CD4-positive, alpha-beta T cell treated with Interleukin-12 subunit alpha and Interleukin-12 subunit beta, for 1 hour (primary cell): ENCODE measurements at places on chromosomes 4 and X.
A peak's percentile ranks its signal among the peaks of the same experiment; 100 is the strongest.

DNA sequence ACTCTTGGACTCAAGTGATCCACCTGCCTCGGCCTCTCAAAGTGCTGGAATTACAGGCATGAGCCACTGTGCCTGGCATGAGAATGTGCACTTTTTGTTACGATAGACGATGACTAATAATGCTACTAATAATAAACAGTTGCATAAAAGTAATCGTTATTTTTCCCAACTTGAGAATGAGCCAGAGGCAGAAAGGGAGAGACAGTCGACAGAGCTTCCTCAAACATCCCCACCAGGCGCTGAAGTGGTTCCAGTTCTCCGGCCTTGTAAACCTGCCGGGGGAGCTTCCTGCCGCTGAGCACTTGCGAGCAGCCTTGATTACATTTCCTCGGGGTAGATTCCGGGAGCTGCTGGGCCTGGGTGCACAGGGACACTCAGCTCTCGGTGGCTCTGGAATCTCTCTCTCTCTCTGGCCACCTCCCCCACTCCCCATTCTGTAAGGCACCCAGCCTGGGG, 8.9 kb upstream of the HTRA3 start:
- no peak for DNase-seq

DNA sequence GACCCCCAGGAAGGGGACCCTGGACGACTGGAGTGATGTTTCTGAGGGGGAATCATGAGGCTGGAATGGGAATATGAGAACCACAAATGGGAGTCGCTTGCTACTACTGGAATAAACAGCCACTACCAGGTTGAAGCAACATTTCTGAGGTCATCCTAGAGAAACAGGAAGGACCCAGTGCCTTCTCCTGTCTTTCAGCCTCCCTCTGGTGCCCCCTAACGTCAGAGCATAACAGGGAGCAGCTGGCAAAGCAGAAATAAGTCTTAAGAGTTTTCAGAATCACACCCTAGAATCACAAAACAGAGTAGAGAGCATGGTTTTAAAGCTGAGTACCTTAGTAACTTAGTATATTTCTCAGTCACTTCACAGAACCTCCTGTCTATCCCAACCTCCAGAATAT, 347.8 kb upstream of the PITX2 start:
- no peak for DNase-seq

DNA sequence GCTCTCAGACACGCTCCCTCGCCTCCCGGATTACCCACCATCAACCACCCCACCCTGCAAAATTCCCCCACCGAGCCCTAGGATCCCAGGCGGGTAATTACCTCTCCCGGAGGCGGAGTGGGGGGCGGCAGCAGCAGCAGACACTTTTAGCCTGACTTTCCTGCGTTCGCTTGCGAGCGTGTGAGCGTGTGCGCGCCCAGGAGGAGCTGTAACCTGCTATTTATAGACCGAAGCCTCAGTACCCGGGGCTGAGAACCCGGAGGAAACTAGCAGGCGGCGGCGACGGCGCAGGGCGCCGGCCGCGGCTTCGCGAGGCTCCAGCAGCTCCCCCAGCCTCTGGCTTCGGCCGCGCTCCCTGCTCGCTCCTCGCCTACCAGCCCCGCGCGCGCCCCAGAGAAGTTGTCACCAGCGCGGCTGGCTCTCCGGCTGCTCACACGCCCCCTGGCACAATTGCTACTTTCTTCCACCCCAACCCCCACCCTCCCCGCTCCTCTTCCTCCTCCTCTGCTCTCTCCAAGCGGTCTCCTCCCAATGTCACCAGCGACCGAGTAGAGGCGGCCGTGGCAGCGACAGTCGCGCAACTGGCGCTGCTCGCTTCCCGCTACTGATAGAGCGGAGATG, at the start of gene INPP4B:
TSS of gene INPP4B (minus strand) at position 194 of the 621 bp plus-strand sequence.
- DNase-seq = peak; percentile 38

DNA sequence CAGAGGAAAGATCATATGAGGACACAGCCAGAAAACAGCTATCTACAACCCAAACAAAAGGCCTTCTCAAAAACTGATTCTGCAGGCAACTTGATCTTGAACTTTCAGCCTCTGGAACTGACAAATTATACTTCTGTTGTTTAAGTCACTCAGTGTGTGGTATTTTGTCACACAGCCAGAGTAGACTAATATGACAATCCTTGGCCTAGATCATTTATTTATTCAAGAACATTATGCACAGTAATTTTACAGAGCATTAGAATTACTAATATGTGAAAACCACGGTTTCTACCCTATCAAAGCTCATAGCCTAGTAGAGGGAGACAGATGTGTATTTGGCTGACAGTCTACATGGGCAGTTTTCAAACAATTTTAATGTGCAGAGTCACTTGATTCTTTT, 167.8 kb upstream of the PCDH18 start:
- DNase-seq = no peak

GRCh38 chr4:84455697-84456096, 43.4 kb downstream of the NKX6-1 start:
- no peak for DNase-seq
